ENCODE measurements at places on chromosomes 2 and 18. TPM values are rescaled to one million over a fixed set of nuclear protein-coding genes. Genes with fewer than 3 reads are reported as not detected.

Gene NEU4
- 0.66 TPM for total RNA-seq

Gene SPP2
- not detected for total RNA-seq

Gene REG3G
- not detected for total RNA-seq

Gene CTAGE1
- not detected for total RNA-seq

Measured in camera-type eye (tissue), 1 donor.